ENCODE measurements at places on chromosomes 2 and 18.

GRCh38 chr2:1658394-1659151 is 85.7 kb downstream of the PXDN start:
- no peak for DNase-seq

- DNase-seq = no peak
Observed at GRCh38 chr2:159054032-159054334, 85.5 kb downstream of the TANC1 start.

- DNase-seq = no peak
Observed at GRCh38 chr2:86298411-86299390, 38.7 kb downstream of the REEP1 start.

DNA sequence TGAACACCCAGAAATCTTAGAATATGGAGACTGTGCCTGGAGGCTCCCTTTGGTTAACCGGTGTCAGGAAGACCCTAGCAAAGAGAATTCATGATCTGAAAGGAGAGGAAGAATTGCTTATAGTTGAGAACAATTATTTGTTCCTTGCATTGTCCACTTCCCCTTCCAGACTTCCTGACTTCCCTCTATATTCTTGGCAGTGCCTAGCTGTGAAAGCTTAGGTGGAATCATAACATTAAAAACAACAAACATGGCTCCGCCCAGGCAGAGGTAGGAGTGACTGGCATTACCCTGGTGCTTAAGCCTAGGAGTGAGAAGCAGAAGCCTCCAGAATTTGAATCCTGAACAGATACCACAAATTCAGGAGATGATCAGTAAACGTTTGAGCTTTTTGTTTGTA is 1.9 kb downstream of the TTL start:
- DNase-seq = no peak

GRCh38 chr2:62227386-62228075 is 31.6 kb downstream of the B3GNT2 start:
- no peak for DNase-seq

DNA sequence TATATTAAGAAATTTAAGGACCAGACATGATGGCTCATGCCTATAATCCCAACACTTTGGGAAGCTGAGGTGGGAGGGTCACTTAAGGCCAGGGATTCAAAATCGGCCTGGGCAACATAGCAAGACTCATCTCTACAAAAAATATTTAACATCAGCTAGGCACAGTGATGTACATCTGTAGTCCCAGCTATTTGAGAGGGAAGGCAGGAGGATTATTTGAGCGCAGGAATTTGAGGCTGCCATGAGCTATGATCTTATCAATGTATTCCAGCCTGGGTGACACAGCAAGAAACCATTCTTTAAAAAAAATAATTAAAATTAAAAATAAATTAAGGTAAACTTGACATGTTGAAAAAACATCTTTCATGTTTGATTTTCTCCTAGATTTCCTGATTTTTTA is 564.2 kb downstream of the MBD2 start:
- no peak for DNase-seq

- no peak for DNase-seq
Observed at GRCh38 chr18:74213429-74213828, 65.1 kb downstream of the TIMM21 start.

- no peak for DNase-seq
Observed at GRCh38 chr2:212528106-212528856, 10.3 kb downstream of the ERBB4 start.

DNA sequence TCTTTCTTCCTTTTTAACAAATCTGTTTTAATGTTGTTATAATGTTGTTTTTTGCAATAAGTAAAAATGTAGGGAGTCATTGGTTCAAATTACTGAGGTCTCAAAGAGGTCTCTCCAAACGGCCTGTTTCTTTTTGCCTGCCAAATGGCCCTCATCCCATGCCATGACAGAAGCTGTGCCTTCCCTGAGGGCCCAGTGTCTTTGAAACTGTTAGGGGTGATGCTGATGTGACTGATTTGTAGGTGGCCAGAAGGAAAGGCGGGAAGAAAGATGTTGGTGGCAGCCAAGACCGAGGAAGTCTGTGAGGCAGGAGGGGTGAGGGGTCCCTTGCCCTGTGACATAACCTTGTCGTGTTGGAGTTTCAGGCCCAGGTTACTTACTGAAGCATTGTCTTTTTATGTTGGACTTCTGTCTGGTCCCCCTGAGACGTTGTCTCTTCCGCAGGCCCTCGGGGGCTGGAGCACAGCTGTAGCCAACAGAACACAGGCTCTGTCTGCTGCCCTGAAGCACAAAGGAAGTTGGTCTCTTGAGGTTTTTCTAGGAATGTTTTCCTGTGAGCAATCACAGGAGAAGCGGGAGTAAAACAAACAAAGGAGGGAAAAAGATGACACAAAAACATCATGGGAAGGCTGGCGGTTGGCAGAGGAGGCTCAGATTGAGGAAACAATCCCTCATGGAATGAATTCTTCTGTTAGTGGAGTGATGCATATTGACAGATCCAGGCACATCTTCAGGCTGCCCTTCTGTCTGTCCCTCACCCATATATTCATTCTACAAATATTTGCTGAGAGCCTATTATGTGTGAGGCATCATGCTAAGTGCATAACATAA is 4.9 kb upstream of the ST3GAL5 start:
- no peak for DNase-seq

DNA sequence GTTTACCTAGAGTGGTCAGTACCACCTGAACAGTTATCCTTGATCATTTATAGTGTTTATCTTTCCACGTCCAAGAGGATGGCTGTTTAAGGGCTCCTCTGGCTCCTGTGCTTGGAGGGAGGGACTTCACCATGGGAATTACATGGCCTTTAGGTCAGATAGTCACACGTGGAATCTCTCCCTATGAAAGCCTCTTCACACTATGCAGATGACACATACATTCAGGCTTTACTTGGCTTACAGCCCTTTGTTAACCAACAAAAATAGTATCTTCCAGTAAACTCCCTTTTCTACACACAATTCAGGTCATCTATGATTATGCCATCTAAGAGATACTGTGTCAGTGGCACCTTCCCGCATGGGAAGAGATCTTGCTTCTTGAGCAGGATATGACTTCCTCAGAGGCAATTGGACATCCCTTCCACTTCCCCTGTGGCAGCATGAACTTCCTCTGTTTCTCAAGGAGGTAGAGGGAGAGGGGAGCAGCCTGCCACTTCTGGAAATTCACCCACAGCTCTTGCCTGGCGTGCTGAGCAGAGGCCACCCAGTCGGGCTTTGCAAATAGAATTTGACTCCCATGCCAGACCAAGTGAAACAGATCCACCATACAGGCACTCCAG is 53.5 kb downstream of the COLEC12 start:
- DNase-seq = no peak

- DNase-seq = peak; percentile 15
Observed at GRCh38 chr18:3525870-3526420, 76.0 kb downstream of the TGIF1 start.

DNA sequence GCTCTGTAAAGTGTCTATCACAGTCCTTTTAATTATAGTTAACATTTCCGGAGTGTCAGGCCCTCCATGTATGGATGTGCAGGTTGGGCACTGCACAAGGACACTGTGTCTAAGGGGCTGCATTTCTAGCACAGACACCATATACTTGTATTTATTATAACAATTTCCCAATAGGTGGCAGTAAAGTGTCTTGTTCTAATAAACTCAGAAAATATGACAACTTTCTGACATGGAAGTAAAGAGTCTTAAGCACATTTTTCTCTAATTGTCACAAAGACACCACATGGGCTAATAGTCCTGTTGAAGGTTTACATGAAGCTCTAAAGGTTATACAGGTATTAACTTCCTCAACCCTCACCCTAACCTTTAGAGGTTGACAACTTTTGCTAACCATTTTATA is 156.6 kb downstream of the DYSF start:
- no peak for DNase-seq

- DNase-seq = no peak
Observed at GRCh38 chr2:74009577-74009976, 24.9 kb downstream of the TET3 start.

DNA sequence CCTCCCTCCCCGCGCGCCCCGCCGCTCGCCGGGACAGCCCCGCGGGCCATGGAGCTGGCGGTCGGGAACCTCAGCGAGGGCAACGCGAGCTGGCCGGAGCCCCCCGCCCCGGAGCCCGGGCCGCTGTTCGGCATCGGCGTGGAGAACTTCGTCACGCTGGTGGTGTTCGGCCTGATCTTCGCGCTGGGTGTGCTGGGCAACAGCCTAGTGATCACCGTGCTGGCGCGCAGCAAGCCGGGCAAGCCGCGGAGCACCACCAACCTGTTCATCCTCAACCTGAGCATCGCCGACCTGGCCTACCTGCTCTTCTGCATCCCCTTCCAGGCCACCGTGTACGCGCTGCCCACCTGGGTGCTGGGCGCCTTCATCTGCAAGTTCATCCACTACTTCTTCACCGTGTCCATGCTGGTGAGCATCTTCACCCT is 865 bp downstream of the GALR1 start:
- DNase-seq = no peak

DNA sequence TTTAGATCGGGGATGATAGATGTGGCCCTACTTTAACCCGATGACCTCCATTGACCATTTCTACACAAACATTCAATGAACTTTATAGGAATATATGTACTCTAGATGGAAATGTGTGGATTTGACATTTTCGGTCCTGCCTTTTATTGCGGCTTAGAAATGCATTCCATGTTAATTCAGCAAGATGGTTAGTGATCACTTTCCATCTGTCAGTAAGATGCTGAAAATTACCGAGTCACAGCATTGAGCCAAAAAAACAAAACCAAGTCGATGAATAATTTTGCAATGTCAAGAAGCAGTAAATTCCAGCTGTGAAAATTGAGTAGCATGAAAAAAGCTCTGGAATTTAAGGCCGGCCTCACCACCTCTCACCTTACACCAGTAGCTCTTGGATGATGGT is 1642.6 kb upstream of the NXPH2 start:
- DNase-seq = no peak

DNA sequence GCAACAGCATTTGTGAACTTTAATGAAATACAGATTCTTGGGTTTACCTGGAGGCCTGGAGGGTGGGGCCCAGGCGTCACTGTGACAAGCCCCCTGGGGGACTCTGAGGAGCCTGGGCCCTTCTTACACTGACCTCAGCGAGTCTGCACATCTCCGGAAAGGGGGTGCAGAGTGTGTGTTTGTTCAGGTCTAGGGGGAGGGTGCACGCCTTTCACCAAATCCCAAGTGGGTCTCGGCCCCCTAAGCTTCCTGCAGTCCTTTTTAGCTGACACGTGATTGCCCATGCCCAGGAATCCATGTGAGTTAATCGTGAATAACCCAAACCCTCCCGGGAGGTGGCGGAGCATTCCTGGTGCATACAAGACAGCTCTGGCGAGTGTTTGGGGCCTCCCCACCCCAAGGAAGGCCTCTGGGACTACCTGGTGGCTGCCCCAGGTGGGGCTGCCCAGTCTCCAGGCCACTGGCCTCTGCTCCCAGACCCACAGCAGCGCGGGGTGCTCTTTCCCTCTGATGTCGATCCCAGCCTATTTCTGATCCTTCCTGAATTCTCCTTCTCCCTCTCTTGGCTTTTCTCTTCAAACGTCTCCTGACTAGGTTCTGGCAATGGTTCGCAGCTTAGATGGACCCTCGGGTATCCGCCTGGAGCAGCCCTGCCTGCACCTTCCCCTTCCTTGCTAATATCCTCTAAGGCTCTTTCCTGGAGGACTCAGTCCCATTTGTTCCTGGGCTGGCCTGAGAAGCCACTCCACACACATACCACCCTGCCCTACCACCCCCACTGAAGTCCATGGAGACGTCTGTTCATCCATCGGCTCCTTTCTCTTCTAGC is 10.0 kb downstream of the NGEF start:
- no peak for DNase-seq

GRCh38 chr2:105144941-105145300 is 96.6 kb upstream of the GPR45 start:
- DNase-seq = no peak

- DNase-seq = no peak
Observed at GRCh38 chr2:52386433-52387030, 1354.6 kb upstream of the NRXN1 start.

GRCh38 chr2:189880832-189881492 is 96.7 kb downstream of the PMS1 start:
- no peak for DNase-seq

- no peak for DNase-seq
Observed at GRCh38 chr2:42099438-42100173, 51.8 kb downstream of the PKDCC start.

GRCh38 chr2:195027947-195028346 is 629.1 kb upstream of the SLC39A10 start:
- no peak for DNase-seq

DNA sequence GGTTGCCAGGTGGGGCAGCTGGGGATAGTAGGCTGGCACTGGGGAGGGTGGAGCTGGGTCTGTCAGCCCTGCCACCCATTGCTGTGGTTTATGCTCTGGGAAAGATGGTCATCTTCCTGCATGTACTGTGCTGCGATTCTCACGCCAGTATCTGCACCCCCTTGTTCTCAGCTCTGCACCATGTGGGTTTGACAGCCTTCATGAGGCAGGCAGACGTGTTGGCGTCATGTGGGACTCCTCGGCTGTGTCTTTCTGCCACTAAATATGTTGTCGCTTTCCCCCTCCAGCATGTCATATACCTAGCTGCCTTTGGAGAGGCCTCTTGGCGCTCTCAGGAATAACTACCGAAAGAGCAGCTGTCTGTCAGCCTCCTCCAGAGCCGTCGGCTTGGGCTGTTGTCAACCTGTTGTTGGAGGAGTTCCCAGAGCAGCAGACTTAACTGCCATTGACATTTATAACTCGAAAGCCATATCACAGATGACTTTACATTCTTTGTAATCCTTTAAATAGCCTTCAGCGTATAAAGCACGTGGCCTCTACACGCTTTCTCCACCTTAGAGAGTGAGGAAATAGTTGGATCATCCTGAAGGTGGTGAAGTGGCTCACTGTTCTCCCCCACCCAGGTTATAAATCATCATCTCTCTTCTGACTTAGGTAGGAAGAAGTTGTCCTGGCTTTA is 80.4 kb upstream of the MGAT5 start:
- DNase-seq = no peak

DNA sequence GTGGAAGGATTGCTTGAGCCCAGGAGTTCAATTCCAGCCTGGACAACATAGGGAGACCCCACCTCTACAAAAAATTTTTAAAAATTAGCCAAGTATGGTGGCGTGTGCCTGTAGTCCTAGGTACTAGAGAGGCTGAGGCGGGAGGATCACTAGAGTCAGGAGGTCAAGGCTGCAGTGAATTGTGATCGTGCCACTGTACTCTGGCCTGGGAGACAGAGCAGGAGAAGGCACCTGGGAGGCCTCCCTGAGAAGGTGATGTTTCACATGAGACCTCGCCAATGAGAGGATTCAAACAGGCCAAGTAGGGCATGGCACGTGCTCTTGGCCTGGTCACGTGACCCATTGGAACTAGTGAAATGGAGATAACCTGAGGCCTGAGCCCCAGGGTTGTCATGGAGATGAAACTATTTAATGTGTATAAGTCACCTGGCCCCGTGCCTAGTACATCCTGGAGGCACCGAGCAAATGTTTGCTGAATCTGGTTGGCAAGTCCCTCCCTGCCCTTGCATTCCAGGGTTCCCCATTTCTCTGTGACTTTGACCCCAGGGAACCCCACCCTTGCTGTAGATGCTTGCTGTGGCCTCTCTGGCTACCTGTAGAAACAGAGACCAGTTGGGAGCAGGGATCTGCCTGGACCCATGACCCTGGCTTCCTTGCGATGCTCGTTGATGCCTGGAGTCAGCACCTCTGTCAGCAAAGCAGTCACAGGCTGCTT is 26.1 kb upstream of the ROCK2 start:
- no peak for DNase-seq

All from T-helper 1 cell (primary cell).